ENCODE measurements at places on chromosomes 1 and 21. TPM values are rescaled to one million over a fixed set of nuclear protein-coding genes. Genes with fewer than 3 reads are reported as not detected.

The SPRR1A gene
- total RNA-seq = not detected

The NPR1 gene
- total RNA-seq = 0.93 TPM

The OLFM3 gene
- total RNA-seq = 0.25 TPM

The SLFNL1 gene
- total RNA-seq = 0.37 TPM

The ERVH48-1 gene
- not detected for total RNA-seq

The CNTN2 gene
- total RNA-seq = 24.9 TPM

The ADAMTS5 gene
- total RNA-seq = 0.40 TPM

All from neural crest cell (in vitro differentiated cells).